Small intestine (tissue), 16 donors: ENCODE measurements at places on chromosomes 2 and 18.

GRCh38 chr2:98551316-98551715, 57.0 kb downstream of the COA5 start:
- no peaks in the 10 kb centered on the region for H3K27me3 ChIP-seq
- H3K4me3 ChIP-seq, result no peak overlapping the region
- H3K4me1 ChIP-seq, result no peaks in the 10 kb centered on the region

- peaks cover 14% of the 10 kb centered on the region for H3K27me3 ChIP-seq
- H3K27ac ChIP-seq, result no peak overlapping the region
- H3K4me1 ChIP-seq, result peaks cover 28% of the 10 kb centered on the region
- DNase-seq, result no peak
- no peaks in the 10 kb centered on the region for H3K36me3 ChIP-seq
- H3K4me3 ChIP-seq, result no peak overlapping the region
These were observed 3.3 kb upstream of the SATB2 start for GRCh38 chr2:199460846-199461710.

DNA sequence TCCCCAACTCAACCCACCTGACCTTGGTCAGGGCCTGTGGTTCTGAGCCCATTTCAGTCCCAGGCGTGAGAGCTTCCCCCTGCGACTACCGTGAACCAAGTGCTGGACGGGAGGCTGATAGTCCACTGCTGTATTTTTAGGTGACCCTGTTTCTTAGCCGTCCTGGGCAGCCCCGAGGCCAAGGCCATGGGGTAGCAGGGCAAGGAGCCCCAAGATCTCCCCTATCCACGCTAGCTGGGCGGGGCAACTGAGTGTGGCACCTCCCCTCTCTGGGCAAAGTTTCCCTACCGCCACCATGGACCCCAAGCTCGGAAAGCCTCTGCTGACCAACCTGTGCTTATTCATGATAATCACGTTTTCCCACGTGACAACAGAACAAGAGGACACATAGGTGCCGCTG, 583 bp upstream of the KLHL30 start:
- no peaks in the 10 kb centered on the region for H3K36me3 ChIP-seq
- no peaks in the 10 kb centered on the region for H3K27me3 ChIP-seq
- H3K4me3 ChIP-seq, result no peak overlapping the region
- no peak for DNase-seq

GRCh38 chr2:9030841-9031240, 27.4 kb upstream of the MBOAT2 start:
- no peak overlapping the region for H3K27ac ChIP-seq
- no peak overlapping the region for H3K4me3 ChIP-seq
- no peaks in the 10 kb centered on the region for H3K27me3 ChIP-seq
- H3K36me3 ChIP-seq, result no peaks in the 10 kb centered on the region
- DNase-seq, result no peak

GRCh38 chr18:79476918-79477571, 81.3 kb downstream of the NFATC1 start:
- no peaks in the 10 kb centered on the region for H3K4me1 ChIP-seq
- no peaks in the 10 kb centered on the region for H3K27me3 ChIP-seq
- H3K27ac ChIP-seq, result no peak overlapping the region
